Activated CD4-positive, alpha-beta memory T cell treated with anti-CD3 and anti-CD28 coated beads, Interleukin-2, amount 10 ng/mL, durations not matched to agents 7 days and 5 days (primary cell): ENCODE measurements at places on chromosomes 12 and 14.

DNA sequence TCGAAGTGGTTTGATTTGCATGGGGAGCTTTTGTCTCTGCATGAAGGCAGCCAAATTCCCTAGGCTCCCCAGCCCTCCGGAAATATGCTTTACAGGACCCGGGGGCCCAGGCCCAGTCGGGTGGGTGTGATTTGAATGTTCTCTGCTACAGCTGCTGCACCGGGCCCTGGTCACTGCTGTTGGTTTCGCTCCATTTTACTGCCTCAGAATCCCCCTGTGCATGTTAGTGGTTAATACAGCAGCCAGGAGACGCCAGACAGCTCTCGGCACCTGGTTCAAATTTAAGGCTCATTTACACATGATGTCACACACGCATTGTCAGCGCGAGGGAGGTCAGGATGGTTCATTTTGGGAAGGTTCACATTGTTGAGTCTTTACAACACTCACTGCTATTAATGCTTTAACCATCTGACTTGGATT is 99.6 kb downstream of the SLC38A6 start:
- DNase-seq = no peak

- DNase-seq = no peak
Observed at GRCh38 chr12:31835276-31835882, 106.6 kb upstream of the AMN1 start.

- no peak for DNase-seq
Observed at GRCh38 chr12:51621156-51621922, 30.3 kb downstream of the SCN8A start.

- DNase-seq = no peak
Observed at GRCh38 chr14:23045419-23046357, 3.7 kb downstream of the PSMB11 start.

DNA sequence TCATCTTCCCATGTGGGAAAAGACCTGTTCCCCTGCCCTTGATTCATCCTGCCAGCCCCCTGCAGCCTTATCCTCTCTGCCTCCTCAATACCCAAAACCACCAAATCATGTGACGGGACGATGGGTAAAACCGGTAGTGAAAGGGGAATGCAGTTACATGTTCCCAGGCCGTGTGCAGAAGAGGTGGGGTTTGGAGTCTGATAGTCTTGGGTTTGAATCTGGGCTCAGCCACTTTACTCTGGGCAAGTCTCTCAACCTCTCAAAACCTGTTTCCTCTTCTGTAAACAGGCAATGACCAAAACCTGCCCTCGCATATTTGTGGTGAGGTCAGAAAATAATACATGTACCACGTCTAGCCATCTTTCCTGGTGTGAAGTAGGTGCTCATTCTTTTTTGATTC is 123.0 kb downstream of the PLXNC1 start:
- DNase-seq = no peak

DNA sequence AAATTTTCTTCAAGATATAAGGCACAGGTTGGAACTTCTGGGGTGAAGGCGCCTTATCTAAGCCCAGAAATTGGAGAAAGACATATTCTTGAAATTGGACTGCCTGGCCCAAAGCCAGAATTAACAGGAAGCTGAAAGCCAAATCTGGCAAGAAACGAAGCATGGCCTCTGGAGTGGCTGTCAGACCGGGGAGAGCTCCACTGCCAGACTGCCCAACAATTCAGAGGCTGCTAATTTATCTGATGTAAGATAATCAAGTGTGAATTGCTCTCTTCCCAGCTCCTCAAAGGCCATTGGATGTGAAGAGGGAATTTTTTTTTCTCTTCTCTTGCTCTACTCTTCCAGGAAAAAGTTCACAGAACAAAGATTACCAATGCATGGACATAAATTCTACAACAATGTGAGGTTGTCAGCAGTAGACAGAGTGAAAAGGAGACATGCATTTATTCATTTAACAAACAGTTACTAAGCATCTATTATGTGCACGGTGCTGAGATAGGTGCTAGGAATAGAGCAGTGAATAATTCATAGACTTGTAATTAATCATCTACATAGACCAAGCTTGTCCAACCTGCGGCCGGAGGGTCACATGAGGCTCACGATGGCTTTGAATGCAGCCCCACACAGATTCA is at the start of gene GDF3:
Gene GDF3 (minus strand): TSS at position 210 of the 632 bp plus-strand sequence. CDS start 47 bp downstream, at position 163.
- DNase-seq = no peak

DNA sequence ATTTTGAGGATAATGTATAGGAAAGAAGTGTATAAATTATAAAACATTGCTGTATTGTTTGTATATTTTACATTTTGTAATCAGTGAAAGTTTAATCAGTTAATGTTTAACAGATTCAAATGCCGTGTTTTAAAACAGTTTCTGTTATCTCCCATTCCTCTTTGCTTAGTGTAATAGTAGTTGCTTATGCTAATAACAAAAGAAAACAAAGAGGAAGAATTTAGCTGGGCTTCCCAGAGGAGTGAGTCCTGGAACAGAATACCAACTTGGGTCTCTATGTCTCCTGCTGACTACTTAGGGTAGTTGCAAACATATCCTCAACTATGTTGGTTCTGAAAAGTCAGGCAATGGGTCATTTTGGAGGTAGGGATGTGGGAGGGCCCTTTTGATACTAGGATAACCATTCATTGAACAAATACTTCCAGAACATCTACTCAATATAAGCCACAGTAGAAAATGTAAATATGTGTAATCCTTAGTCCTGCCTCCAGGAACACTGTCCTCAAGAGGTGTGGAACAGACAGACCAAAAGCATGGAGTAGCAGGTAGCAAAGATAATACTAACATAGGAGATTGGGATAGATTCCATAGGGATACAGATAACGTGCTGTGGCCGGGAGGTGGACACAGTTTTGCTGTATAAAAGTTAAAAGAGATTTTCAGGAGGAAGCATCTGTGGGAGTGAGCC is 36.1 kb upstream of the EVL start:
- no peak for DNase-seq

- no peak for DNase-seq
Observed at GRCh38 chr12:51871126-51871525, 16.8 kb upstream of the ANKRD33 start.

DNA sequence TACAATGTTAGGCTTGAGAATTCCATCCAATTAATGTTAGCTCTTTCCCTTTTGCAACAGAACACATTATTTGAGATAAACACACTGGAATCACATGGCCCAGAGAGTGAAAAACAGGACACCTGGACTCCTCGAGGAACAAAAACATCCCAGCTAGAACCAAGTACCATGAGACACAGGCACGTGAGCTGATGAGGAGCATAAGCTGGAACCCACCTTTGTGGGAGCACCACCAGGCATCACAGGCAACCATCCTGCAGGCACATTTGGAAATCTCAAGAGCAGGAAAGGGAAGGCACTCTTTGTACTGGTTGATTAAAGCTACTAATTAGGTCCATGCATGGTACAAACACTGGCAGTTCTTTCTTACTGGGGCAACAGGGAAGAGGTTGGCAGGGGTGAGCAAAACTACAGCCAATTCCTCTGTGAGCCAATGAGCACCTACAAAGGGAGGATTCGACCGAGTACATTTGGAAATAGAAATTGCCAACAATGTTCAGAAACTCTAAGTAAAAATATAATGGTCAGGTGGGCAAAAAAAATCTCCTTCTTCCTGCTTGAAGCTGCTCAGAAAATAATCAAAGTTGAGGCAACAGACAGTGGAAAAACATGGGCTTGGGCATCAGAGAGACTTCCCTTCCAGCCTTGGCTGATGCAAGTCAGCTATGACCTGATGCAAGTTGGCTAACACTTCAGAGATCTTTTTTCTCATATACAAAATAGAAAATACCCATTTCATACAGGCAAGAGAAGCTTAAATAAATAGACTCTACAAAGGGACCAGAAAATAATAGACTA is 216.7 kb downstream of the NUAK1 start:
- no peak for DNase-seq

- no peak for DNase-seq
Observed at GRCh38 chr14:35890308-35890707, 64.2 kb downstream of the BRMS1L start.

- DNase-seq = no peak
Observed at GRCh38 chr14:93953263-93953662, 23.1 kb downstream of the ASB2 start.

GRCh38 chr12:14860490-14860889 is 17.2 kb upstream of the ART4 start:
- DNase-seq = no peak

DNA sequence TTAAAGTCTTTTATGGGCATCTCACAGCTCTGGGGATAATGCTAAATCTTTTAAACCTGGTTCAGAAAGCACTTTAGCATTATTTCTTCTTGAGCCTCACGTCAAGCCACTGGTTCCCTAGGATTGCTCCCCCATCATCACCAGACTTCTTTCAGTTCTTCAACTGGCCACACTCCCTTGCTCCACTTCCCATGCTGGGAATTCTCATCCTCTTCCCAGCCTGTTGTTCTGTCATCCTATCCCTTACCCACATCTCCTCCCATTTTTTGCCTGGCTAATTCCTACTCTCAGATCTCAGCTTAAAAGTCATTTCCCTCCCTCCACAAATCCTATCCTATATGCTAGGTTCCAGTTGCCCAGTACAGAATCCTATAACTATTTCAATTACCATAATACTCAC is 14.4 kb downstream of the FERMT2 start:
- DNase-seq = no peak

DNA sequence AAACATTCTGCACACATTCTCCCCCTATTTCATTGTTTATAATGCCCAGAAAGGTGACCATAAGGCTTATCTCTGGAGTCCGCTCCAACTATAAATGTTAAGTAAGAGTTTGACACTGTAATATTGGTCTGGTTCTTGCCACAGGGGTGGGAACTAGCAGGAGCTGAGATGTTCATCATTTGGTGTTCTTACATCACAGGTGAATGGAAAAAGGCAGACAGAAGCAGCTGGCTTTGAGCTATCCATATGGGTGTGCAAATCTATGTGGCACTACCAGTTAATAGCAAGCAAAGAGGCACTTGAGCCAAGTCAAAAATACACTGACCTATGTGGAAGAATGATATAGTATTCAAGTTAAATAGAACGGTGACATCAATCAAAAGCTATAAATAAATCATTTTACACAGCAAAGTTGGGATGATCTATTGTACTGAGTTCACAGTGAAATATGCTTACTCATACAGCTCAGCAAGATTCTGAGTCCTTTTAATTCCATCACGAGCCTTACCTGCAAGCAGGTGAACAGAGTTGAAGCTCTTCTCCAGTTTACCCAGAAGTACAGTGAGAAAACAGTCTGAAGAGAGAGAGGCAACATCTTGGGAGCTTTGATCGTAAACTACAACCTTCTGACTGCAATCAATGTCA is 43.2 kb downstream of the DUSP16 start:
- DNase-seq = no peak

DNA sequence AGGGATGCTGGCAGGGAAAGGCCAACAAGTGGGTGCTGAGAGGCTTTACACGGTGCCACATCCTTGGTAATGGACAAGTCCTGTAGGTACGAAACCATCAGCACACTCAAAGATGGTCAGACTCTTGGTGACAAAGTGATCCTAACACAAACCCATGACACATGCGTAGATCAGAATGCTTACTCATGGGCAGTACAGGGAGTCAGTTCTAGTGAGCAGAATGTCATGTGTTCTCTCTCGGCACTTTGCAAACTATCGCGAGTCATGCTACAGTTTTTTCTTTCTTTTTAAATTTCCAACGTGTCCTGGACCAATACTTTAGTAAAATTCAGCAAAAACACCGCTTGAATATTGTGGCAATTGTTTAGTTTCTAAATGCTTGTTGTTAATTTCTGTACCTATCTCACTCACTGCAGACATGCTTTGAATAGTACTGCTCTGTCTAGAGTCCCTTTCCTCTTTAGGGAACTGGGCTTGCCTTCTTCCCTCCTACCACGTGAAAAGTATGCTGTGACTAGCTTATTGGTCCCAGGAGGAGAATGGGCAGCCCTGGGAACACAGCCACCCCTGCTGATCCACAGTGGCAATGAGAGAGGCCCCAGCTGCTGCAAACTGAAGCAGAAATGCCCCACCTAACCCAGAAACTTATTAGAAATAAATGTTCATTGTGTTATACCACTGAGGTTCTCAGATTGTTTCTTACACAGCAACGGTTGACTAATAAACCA is 62.4 kb downstream of the UBR7 start:
- no peak for DNase-seq

GRCh38 chr12:10959804-10960203 is 20.7 kb upstream of the TAS2R14 start:
- no peak for DNase-seq

GRCh38 chr14:47020500-47020899 is 368.9 kb upstream of the RPL10L start:
- no peak for DNase-seq

GRCh38 chr12:23781118-23781517 is 168.4 kb downstream of the SOX5 start:
- no peak for DNase-seq

GRCh38 chr14:91396959-91397815 is 20.4 kb downstream of the CCDC88C start:
- DNase-seq = peak; percentile 81

DNA sequence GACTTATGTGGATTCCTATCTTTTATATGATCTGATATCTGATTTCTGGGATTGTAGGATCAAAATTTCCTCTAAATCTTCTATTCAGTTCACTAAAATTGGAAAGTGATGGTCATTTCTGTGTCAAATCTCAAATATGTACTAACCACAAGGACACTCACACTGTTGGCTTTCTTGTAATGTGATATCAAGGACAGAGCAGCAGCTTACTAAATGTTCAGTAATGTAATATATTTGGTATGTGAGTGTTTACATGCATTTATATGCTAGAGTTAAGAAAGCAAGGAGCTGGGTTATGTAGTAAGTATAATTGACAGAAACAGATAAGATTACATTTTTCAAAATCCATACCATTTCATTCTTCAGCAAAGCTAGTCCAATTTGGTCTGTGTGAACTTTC is 16.5 kb downstream of the PUS7L start:
- no peak for DNase-seq

DNA sequence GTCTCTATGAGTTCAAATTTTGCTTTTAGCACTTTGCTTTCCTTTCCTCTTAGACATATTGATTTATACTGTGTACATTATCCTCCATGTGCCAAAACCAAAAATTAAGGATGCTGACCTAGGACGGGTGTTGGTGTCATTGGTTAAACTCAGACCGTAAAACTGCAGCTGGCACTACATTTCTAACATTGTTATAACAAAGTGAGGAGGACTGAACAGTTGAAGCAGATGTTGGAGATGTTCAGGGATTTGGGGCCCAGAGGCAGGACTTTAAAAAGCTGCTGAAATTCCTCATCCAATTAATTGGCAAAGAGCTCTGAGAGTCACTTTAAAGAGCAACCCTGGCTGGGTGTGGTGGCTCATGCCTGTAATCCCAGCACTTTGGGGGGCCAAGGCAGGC is 72.4 kb downstream of the TMTC1 start:
- DNase-seq = no peak

DNA sequence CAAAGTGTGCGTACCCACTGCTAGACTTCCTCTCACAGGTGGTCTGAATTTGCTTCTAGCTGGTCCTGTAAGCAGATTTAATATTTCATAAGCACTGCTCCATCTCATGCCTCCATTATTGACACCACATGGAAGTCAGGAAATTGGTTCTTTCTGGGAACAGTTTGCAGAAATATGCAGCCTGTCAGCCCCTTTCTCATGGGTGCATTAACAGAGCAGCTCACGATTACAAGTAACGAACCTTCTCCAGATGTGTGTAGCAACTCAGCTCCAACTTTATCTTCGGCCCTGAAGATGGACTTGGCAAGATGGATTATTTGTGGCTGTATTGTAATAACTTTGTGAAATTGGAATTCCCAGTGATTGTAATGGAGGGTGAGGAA is 214.5 kb upstream of the DDHD1 start:
- DNase-seq = no peak

GRCh38 chr12:25740617-25741016 is 187.5 kb upstream of the LMNTD1 start:
- no peak for DNase-seq
